ENCODE measurements at places on chromosomes 6 and 20.

DNA sequence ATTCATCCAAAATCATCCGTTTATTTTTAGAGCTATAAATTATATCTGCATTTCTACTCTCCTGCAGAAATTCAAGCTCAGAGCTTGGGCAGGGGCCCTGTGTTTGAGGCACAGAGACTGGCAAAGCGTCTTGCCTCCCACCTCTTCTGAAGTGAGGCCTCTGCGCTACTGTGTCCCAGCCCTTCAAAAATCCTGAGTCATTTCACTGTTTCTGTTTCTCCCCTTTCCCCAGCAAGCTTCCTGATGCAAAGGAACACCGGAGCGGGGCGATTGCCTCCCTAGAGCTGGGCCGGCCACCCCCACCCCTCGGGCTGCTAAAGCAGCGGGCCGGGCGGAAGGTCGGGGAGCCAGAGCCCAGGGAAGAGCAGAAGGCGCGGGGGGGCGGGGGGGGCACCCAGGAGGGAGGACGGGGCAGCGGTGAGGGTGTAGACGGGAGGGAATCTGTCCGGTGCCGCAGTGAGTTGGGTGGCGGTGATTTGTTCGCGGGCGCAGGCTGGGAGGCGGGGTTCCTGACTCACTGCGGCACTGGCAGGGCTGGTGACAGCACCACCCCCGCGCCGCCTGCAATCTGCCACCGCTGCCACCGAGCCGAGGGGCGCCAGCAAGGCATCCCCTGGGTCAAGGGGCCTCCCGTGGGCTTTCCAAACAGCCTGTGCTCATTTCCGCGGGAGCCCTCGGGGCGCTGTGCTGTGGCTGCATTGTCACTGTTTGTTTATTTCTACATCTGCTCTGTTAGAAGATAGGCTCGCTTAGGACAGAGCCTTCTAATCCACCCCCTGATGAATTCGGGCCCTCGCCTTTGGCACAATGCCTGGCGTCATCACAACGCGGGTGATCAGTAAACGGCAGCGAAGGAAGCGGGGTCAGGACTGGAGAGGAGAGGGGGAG lies 46.5 kb upstream of the SNAP25 start:
- peak; percentile 34 for DNase-seq

GRCh38 chr6:3770023-3770720 lies 18.7 kb upstream of the PXDC1 start:
- DNase-seq = no peak

DNA sequence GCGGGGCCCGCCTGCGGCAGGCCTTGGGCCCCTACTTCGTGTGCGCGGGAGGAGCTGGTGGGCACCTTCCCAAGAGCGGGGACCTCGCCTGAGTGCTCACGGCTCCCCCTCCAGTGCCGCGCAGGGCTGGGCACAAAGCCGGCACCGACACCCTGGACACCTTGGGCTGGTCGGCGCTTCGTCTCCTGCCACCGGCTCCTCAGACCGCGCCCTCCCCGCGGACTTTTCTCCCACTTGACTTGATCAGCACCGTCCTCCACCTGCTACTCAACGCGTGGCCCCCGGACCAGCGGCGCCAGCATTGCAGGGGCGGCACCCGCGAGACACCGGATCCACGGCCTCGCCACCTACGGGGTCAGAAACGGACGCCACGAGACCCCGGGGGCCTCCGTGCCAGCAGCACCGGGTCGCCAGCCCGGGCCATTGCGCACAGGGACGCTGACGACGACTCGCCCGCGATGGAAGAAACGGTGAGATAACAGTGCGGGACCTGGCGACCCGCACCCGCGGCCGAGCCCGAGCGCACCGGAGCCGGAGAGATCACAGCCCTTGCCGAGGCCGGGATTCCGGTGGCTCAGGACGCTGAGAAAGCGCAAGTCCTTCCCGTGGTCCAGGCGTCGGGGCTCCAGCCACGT lies 154.2 kb downstream of the DLL1 start:
- DNase-seq = no peak

DNA sequence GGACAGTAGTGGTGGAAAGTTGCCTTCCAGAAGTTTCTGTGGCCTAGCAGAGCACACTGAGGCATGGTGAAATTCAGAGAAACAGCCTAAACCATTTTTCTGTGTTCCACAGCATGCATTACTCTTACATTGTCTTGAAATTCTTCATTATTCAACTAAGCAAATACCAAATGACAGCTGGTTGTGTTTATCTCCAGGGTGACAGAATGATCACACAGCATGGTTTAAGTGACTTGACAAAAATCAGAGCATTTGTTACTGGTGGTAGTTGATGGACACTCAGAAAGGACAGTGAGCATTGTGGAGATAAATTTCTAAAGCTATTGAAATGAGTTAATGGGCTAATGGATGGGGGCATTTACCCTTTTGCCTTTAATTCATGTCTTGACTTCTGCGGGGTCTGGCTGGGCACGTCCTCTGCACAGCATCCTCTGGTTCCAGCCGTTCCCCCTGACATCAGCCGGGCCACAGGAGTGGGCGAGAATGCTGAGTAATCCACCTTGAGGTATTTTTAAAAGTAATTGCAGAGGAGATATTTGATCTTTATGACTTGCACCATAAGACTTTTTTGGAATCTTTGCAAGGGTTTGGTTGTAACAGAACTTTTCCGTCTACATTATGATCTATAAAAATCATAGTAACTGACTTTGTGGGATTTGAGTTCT lies 78.9 kb upstream of the SCP2D1 start:
- DNase-seq = no peak

GRCh38 chr6:134161041-134161440 lies 108.6 kb upstream of the SLC2A12 start:
- DNase-seq = no peak

- DNase-seq = no peak
Measured at GRCh38 chr6:108166664-108167448, 1.0 kb downstream of the NR2E1 start.

- DNase-seq = no peak
Measured at GRCh38 chr6:18216411-18216810, 47.9 kb downstream of the DEK start.

GRCh38 chr20:18839507-18840247 lies 26.1 kb downstream of the SCP2D1 start:
- no peak for DNase-seq

DNA sequence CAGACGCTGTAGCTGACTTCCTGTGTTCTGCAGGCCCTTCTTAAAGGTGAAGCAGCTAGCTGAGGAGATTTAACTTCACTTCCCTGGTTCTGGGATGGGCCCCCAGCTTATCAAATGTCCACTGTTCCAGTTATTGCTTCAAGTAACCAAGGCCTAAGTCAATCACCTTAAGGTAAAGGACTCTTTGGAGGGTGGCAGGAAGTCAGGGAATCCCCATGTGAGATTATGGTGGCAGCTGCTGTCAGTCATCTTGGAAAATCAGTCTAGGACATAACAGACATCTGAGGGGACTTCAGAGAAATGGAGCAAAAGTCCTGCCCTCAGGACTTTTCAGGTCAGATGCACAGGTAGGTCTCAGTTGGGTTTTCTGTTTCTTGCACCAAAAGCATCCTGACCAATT lies 3.8 kb downstream of the ELOVL5 start:
- DNase-seq = no peak

DNA sequence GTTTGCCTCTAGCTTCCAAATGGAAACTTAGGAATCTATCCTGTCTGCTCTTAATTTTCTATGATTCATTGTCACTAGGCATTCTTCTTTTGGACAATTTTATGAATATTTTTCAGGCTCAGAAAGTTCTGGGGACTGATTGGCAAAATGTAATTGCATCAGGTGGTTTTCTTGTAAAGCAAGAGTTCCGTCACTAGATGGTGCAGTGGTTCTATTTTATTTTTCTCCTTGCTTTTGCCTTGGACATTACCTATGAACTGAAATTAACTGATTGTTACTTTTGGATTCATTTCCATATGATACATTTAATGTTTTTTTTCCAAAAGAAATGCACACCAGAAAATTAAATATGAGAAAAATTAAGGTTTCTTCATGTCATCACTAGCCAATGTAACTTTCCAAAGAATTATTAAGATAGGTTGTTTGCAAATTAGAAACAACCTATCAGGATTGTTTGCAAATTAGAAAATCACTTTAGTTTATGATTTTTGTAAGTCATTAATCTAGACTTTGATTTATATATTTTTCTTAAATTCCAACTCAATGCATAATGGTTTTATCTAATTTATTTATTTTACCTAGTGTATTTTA lies 48.0 kb downstream of the TMEM170B start:
- DNase-seq = no peak

DNA sequence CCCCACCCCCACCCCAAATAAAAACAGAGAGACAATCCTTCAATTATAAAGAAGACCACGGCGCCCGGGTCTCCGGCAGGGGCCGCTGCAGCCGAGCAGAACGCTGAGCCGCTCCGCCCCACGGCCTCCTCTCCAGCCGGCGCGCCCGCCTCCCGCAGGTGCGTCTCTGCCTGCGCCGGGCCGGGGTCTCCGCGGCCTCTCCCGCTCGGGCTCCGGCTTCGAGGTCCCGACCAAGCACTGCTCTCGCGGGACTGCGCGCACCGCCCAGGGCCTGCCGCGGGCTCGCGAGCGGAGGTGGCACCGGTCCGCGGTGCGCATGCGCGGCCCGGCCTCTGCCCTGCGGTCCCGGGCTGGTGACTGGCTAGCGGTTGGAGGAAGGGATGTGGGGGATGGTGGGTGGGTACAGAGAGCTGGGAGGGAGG lies 241 bp upstream of the SIRT5 start:
- DNase-seq = peak; percentile 86

DNA sequence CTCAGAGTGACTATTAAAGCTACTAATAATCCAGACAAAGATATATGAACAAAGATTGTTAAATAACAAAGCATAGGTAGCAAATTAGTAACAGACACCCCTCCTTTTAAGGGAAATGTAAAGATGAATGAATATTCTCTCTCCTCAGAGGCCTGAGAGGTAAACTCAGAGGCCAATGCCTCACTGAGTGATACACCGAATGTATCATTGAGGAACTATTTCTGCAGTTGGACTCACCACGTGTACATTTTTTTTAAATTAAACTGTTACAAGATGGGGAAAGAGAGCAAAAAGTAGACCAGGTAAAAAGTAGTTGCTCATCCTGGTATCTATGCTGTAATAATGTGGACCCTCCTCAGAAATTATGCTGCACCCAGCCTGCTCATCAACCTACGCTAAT lies 72.3 kb upstream of the IPCEF1 start:
- no peak for DNase-seq

All from nucleus accumbens (tissue), 56 donors.